ENCODE measurements at places on chromosomes 6 and 20.

DNA sequence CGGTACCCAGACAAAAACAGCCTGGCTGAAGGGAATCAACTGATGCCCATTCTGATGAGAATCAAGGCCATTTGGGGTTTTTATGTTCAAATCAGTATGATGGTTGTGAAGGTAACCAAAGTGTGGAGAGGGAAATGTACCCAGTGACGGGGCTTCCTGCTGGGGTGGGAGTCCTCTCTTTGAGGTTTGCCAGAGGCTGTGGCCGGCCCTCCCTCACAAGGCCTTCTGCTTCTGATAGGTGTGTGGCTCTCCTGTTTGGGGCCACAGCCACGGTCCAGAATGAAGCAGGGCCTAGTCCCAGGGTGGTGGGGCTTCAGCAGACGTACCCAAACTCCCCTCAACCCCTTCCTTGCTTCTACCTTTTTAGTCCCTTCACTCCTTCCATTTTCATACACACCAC is 86.7 kb upstream of the NAA20 start:
- no peak for DNase-seq

DNA sequence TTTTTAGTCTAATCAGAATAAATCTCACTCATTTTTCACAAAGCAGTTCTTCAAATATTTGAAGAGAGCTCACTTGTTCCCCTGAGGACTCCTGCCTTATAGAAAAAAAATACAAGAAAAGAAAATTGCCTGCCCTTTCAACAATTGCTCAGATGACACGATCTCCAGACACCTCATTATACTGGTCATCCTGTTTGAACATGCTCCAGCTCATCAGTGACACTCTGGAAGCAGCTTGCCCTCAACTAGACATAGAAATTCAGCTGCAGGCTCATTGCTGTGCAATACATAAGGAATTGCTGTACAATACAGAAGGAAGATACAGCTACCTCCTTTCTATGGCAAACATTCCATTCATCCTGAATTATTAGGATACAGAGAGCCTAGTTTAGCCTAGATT is 73.1 kb downstream of the OPN5 start:
- no peak for DNase-seq

DNA sequence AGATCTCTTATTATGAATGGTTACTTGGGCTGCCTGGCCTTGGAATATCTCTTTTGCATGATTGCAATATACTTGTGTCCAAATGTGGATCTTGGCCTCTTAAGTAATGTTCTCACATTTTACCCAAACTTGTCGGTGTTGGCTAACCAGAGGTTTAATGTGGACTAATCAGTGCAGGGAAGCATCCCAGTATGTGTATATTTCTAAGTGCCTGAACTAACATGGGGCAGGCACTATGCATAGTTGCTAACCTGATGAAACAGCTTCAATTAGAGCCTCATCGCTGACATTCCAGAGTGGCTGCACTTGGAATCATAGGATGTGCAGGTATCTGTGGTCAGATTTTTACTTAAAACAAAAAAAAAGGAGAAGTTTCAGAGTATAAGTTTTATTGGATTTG is 160.0 kb downstream of the PDE7B start:
- DNase-seq = no peak

GRCh38 chr20:358891-359555 is 12.1 kb downstream of the NRSN2 start:
- no peak for DNase-seq

GRCh38 chr6:107473660-107474059 is 14.3 kb upstream of the PDSS2 start:
- no peak for DNase-seq

GRCh38 chr6:139987091-139987490 is 612.6 kb upstream of the CITED2 start:
- no peak for DNase-seq

DNA sequence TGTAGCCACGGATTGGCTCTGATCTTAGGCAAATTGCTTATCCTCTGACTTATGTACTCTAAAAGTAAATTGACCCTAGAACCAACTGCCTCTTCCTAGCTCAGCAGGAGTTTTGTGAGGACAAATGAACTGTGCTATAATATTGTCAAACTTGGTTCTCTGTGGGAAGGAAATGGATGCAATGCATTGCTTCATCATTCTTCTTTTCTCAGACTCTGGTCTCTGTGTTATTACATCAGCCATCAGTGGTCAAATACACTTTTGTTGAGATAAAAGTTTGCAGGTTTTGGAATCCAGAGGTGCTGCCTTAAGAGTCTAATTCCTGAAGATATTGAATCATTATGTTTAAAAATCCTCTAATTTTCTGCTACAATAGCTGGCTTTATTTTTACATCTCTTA is 64.9 kb downstream of the SLC24A3 start:
- no peak for DNase-seq

- peak; percentile 12 for DNase-seq
These were observed 13.6 kb upstream of the TTLL2 start for GRCh38 chr6:167311286-167311685.

DNA sequence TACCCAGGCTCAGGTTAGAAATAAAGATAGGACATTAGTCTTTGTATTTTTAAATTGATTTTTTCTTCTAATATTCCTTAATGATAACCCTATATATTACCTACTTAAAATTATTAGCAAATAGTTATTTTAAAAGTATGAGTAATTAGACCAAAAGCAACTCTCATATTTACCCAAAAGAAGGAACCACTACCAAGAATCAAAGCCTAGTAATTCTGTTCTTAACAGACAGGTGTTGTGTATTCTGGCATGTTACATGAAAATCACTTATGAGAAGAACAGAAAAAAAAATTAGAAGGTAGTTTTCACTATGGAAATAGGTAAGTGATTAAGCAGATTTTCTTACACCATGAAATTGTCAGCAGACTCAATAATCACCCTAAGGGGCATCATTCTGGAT is 105.1 kb downstream of the ATG5 start:
- DNase-seq = no peak

- DNase-seq = no peak
These were observed 441.3 kb downstream of the GJA1 start for GRCh38 chr6:121876721-121877120.

- DNase-seq = no peak
These were observed 5.9 kb upstream of the TCP11 start for GRCh38 chr6:35147026-35147425.

DNA sequence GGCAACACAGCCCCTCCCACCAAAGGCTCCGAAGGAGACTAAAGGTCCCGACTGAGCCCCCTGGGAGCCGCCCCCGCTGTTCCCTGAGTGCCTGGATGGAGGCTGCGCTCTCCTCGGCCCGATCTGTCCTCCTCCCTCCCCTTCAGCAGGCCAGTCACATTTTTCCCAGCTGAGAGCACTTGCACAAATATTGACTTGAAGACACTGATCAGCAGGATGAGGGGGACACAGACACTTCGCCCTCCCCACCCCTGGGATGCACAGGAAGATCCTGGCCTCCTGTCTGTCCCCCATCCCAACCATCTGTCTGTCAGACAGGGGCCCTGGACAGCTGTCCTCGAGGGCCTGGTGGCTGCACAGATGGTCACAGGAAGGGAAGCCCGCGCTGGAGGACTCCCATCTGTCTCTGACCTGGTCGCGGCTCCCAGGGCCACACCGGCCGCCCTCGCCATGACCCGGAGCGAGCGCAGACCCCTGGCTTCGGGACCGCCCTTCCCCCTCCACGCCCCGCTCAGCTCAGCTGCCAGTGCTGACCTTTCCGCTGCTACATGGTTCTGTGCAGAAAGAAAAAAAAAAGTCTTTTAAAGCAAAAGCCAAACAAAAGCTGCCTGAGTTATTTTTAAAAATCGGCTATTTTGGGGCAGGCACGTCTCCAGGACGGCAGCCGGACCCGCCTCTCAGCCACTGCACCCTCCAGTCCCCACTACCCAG is 11.1 kb downstream of the LAMA5 start:
- DNase-seq = no peak

GRCh38 chr6:137870744-137871247 is 3.7 kb downstream of the TNFAIP3 start:
- DNase-seq = no peak

DNA sequence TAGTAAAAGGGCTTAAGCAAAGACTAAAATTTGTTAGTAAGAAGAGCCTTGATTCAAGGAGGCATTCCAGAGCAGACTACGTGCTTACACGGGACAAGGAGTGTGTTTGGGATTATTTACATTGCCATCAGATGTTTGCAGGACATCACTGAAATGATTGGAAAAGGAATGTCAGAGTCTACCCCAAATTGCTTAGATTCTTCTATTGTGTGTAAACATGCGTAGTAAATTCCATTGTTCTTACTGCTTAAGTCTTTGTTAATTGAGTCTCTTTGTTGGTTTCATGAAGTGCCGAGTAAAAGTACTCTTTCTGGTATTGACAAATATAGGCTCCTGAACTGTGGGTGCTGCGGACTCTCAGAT is 60.5 kb downstream of the CD83 start:
- no peak for DNase-seq

GRCh38 chr6:124872361-124873065 is 89.7 kb upstream of the RNF217 start:
- no peak for DNase-seq

- no peak for DNase-seq
These were observed 418.0 kb upstream of the SULF2 start for GRCh38 chr20:48203252-48203651.

DNA sequence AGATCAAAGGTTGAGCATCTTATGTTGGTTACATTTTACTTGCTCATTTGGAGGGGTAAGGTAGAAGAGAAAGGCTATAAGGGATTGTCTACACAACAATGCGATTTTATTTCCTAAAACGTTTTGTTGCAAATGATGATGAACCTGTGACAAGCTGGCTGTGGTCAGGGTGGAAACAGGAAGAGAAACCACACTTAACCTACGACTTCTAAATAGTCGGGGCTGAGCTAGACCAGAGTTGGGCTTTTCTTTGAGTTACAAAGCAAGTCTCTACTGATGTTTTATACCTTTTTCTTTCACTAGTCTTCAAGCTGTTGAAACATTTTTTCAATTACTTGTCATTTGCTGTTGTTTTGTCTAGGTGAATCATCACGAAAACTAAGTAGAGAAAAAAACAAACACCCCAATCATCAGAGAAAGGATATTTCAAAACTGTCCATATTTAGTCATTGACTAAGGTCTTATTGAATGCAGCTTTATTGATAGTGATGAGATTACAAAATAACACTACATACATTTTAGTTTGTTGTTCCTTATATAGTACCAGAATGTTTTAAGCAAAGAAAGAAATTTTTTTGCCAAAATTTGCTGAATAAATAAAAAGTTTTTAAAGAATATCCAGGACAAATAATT is 18.0 kb downstream of the KLHL31 start:
- no peak for DNase-seq

- DNase-seq = no peak
These were observed 50.7 kb upstream of the SIRPA start for GRCh38 chr20:1844325-1845162.

- DNase-seq = no peak
These were observed 316.1 kb upstream of the PRDM1 start for GRCh38 chr6:105769987-105770386.

GRCh38 chr6:34389034-34389433 is 3.4 kb downstream of the NUDT3 start:
- DNase-seq = no peak

DNA sequence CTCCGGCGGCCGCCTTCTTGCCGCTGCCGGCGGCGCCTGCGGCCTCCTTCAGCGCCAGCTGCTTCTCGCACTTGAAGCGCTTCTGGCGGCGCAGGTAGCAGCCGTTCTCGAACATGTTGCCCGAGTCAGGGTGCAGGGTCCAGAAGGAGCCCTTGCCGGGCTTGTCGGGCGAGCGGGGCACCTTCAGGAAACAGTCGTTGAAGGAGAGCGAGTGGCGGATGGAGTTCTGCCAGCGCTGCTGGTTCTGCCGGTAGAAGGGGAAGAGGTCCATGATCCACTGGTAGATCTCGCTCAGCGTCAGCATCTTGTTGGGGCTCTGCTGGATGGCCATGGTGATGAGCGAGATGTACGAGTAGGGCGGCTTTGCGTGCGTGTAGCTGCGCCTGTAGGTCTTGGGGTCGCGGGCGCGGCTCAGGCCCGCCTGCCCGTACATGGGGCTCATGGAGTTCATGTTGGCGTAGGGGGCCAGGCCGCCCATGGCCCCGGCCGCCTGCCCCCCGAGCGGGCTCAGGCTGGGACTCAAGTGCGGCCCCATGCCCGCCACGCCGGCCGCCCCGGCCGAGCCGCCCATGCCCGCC is 1.9 kb downstream of the FOXA2 start:
- DNase-seq = no peak

- no peak for DNase-seq
These were observed 49.8 kb downstream of the CPXM1 start for GRCh38 chr20:2750491-2751251.

DNA sequence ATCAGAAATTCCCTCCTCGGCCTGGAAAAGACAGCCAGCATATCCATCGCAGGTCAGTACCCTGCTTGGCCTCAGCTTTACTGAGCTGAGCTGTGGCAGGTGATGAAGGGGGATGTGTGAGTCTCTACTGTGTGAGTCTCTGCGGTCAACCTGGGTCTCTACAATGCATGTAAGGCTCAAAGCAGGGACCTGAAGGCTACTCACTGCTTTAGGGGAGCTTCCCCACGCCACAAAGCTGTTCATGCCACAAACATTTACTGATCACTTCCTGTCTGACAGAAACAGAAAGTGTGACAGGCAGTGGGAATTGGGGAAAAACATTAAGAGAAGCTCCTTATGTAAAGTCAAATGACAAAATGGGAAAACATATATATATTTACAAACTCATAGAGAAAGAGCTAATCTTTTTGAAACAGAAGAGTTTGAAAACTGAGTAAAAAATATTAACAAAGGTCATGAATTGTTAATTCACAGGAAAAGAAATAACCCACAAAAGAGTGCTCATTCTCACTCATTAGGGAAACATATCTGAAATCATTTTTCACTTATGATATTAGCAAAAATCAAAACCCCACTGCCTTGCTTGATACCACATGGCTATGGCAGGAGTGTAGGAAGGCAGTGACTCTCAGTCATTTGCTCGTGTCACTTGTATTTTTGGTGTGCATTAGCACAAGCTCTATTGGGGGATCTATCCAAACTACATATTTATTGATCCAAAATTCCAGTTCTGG is 5.8 kb downstream of the BTN3A3 start:
- no peak for DNase-seq

GRCh38 chr6:44831002-44831610 is 443.6 kb downstream of the CDC5L start:
- DNase-seq = no peak

GRCh38 chr6:8361259-8361658 is 74.1 kb downstream of the SLC35B3 start:
- no peak for DNase-seq

GRCh38 chr6:21997119-21998037 is 299.5 kb downstream of the PRL start:
- DNase-seq = no peak

- peak; percentile 82 for DNase-seq
These were observed 31.3 kb upstream of the HFE start for GRCh38 chr6:26055719-26056582.
